ENCODE measurements at places on chromosomes 13 and 19.

GRCh38 chr19:19914596-19914995 is 13.8 kb downstream of the ZNF93 start:
- no peak for DNase-seq

GRCh38 chr13:23622985-23623384 is 52.8 kb downstream of the TNFRSF19 start:
- DNase-seq: no peak

GRCh38 chr19:54128441-54128725 is 9.2 kb upstream of the CNOT3 start:
- no peak for DNase-seq

GRCh38 chr19:40756502-40757110 is 5.6 kb downstream of the SNRPA start:
- DNase-seq: no peak

- DNase-seq: no peak
Observed at GRCh38 chr19:35824150-35824549, 11.5 kb upstream of the PRODH2 start.

DNA sequence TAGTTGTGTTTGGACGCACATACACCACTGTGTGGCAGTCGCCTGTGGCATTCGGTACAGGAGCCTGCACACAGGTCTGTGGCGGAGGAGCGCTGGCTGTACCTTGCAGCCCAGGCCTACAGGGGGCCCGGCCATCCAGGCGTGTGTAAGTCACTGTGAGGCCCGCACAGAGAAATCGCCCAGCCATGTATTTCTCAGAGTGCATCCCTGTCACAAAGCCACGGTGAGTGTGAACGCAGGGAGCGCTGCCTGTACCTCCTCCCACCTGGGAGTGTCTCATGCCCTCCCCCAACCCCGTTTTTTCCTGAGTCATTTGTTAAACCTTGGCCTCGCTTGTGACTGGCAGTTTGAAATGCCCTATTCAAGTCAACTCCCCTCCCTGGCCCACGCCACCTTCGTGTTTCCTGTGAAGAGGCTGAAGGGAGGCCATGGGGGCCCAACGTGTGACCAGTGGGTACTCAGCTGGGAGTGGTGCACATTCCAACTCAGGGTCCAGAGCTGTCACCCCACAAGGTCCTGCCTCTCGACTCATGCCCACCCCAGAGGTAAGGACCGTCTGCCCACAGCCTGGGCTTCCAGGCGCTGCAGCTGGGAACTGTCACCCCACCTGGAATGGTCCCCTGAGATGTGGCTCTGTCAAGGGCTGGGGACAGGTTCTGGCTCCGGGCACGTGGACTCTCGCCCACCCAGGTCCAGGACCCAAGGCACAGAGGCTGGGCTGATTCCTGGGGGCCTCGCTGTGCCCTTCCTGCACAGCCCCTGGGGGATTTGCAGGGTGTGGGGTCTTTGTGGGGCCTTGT is 11.6 kb upstream of the RASA3 start:
- DNase-seq: no peak

DNA sequence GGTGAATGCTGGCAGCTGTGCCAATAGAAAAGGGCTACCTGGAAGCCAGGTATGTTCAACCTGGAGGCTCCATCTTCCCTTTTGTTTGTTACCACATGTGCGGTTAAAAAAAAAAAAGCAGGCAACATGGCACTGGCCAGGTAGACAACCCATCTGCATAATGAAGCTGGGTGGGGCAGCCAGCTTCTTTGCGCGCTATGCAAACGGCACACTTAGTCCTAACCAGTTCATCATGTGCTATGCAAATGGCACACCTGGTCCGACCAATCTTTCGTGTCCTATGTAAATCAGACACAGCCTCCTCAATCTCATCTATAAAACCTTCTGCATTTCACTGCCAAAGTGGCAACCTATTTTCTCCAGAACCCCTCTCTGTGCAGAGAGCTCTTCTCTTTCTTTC is 11.3 kb upstream of the IGSF23 start:
- no peak for DNase-seq

- no peak for DNase-seq
Observed at GRCh38 chr13:95185851-95186250, 115.4 kb downstream of the ABCC4 start.

DNA sequence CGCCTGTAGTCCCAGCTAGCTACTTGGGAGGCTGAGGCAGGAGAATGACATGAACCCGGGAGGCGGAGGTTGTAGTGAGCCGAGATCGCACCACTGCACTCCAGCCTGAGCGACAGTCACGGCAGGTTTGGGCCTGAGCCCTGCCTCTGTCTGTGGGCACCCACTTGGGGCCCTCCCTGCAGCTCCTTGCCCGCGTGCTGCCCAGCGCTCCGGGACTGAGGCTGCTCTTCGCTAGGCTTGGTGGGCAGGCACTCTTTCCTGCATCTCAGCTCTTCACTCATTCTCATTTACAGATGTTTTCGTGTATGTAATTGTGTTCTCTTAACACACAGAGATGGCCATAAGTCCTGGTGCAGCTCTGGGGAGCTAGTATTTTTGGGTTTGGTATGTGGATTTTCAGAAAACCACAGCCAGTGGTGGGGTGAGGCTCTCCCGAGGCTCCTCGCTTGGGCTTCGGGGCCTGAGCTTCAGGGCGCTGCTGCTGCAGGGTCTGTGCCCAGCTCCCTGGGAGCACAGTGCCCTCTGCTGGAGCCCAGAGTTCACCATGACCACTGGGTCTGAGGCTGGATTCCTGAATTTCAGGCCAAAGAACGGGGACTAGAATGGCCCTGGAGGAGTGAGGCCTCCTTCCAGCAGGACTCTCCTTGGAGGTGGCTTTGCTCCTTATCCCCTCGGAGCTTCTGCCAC is 15.2 kb downstream of the UPF1 start:
- peak; percentile 20 for DNase-seq

GRCh38 chr19:2043961-2044708 is 6.9 kb downstream of the MKNK2 start:
- no peak for DNase-seq

DNA sequence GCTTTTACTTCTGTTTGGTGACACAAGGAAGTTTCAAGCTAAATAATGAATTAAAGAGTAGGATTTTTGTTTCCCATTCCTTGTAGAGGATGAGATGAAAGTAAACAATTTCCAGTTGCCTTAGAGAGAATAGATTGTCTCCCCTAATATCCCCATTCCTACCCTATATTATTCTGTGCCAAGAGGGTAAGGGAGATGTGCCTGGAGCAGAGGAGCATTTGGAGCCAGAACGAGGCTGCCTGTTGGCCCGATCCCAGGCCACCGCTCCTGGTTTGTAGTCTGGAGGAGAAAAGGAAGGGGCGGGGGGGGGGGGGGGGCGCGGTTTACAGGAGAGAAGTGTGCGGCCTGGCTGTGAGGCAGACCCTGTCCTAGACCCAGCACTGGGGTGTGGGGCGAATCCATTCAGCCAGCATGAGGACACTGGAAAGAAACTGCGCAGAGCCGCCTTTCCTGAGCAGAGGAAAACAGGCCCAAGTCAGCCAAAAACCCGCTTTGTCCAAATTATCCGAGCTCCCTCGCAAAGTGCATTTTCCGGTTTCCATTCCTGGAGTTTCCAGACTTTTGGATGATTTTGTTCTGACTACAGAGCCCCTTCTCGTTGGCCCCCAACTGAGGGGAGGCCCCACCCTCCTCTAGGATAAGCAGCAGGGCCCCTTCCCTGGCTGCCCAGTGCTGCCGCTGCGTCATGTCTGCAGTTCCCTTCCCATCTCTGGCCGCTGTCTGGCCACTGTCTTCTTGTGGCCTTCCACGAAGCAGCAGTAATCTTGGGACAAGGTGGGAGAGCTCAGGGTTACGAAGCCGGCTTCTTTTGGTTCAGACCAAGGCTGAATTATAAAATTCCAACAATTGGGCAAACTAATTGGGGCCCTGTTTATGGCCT is 23.0 kb downstream of the NFIX start:
- peak; percentile 78 for DNase-seq

DNA sequence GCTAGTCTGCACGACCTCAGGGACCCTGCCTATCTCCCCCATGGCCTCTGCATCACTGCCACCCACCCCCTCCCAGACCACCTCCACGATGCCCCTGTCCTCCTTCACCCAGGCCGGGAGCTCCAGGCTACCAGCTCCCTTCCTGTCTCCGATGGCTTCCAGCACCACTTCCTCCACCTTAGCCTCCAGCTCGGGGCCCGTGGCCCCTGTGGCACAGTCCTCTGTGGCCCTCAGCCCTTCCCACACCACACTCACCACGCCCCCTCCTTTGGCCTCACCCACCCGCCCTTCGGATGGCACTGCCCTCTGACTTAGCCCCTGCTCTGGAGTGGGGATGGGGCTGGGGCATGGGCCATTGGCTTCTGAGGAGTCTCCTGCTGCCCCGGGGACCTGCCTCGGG is 7.2 kb downstream of the PALM3 start:
- no peak for DNase-seq

- DNase-seq: no peak
Observed at GRCh38 chr13:27605610-27606200, 14.6 kb downstream of the LNX2 start.

- no peak for DNase-seq
Observed at GRCh38 chr19:36392916-36393673, 14.1 kb upstream of the ZFP14 start.

DNA sequence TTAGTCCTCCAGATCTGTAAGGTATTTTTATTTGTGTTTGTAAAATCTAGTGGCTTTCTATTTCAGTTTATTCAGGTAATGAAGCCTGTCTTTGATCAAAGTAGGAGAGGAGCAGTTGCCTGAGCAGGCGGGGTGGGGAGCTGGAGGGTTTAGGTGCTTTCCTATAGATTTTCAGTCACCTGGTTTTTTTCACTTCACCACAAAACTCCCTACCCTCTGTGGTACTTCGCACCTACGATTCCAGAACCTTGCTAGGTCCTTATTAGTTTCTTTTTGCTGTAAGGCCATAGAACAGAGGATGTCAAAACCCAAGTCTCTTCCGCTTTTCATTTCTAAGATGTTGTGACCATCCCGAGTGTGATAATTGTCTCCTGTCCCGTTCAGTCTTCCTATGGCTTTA is 26.6 kb downstream of the SLAIN1 start:
- DNase-seq: no peak

GRCh38 chr13:42017264-42017663 is 31.2 kb upstream of the DGKH start:
- DNase-seq: no peak

GRCh38 chr19:8242211-8242821 is 33.1 kb downstream of the CERS4 start:
- no peak for DNase-seq

DNA sequence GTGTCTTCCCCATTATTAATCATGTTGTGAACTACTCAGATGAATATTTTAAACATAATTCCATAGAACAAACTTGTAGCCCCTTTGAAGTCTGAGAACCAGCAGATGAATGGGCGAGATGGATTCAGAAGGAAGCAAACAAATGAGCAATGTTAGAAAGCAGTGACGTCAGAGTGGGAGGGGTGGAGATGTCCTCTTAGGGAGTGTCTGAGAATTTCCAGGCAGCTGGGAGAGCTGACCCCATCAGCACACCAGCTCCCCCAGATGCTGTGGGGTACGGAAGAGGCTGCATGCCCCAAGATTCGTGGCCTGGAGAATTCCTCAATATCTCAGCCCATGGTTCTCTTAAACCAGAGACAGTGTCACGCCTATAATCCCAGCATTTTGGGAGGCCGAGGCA is 68.6 kb downstream of the DPF1 start:
- no peak for DNase-seq

GRCh38 chr13:43874504-43875092 is 4.9 kb downstream of the CCDC122 start:
- DNase-seq: peak; percentile 16

GRCh38 chr19:52034051-52034728 is 6.0 kb upstream of the ZNF614 start:
- DNase-seq: no peak

GRCh38 chr13:102642029-102642428 is 45.2 kb downstream of the TPP2 start:
- no peak for DNase-seq

GRCh38 chr13:109779876-109780510 is 6.4 kb downstream of the IRS2 start:
- no peak for DNase-seq

DNA sequence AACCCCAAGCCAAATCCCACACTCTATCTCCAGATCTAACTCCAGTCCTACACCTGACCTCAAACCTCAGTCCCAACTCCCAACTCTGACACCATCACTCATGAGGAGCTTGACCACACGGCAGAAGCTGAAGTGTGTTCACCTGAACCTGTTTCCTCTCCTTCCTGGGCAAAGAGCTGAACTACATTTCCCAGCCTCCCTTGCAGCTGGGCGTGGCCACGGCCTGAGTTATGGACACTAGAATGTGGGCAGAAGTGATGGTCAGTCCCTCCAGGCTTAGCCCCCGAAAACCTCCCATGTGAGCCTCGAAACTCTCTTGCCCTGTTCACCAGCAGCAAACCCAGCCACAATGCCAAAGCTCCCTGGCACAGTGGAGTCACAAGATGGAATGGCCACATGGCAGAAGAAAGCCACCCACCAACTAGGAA is 19.5 kb upstream of the MEIS3 start:
- no peak for DNase-seq

GRCh38 chr19:10538204-10538983 is 5.3 kb upstream of the ATG4D start:
- no peak for DNase-seq

DNA sequence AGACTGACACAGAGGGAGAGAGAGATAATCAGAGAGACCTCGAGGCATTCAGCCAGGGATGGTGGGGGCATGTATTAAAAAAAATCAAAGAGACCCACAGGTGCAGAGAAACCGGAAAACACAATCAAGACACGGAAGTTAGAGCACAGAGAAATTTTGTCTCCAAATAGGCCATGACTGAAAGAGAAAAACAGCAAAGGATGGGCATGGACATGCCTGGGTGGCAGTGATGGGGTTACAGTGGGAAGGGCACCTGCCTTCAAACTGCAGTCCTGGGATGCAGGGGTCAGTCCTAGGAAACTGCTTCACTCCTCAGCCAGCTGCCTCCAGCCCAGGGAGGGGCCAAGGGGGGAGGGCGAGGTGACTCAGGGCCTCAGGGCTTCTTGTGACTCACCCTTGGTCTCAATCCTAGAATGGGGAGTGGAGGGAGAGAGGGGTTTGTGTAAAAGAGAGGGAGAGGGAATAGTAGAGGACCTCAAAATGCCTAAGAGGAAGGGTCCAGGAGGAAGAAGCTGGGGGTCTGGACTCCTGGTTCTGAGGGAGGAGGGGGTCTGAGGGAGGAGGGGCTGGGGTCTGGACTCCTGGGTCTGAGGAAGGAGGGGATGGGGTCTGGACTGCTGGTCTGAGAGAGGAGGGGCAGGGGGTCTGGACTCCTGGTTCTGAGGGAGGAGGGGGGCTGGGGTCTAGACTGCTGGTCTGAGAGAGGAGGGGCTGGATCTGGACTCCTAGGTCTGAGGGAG is 3.6 kb upstream of the KCNN4 start:
- DNase-seq: no peak

GRCh38 chr19:662207-662961 is 630 bp downstream of the RNF126 start:
- no peak for DNase-seq

DNA sequence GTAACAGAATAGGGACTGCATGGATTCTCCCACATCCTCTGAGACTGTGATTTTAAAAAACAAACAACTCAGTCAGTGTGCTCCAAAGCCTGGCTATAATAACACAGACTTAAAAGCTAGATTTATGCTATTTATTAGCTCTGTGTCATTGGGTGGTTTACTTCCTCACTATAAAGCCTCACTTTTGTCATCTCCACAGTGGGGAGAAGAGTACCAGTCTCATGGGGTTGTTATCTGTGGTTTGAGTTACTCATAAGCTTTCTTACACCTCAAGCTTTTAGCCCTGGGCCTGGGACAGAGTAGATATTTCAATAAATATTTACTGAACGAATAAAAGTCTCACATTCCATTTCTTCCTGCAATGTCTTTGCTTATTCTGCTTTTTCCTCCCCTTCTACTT is 5.3 kb downstream of the RNASEH2B start:
- no peak for DNase-seq

- no peak for DNase-seq
Observed at GRCh38 chr13:72151241-72151640, 284.2 kb upstream of the DACH1 start.
